Stimulated activated CD8-positive, alpha-beta memory T cell treated with anti-CD3 and anti-CD28 coated beads, Interleukin-4, amount 100 ng/mL, for 1 hour (primary cell): ENCODE measurements at places on chromosomes 7 and 10.

DNA sequence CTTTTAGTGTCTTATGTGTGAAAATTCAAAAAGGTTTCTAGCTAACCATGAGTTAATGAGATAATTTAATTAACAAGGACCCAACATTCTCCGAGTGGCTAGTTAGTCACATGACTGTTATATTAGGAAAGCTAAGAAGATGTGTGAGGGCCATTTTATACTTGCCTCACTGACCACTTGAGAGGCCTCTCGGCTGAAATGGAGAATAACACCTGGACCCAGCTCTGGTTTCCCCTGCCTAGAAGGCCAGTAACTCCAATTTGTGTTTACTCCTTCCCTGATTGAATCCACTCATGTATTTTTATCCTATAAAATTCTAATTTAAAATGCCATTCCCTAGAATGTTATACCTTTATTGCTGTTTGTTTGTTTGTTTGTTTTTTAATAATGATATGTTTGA lies 1091.2 kb downstream of the KCNMA1 start:
- no peak for DNase-seq

- DNase-seq, result no peak
Measured at GRCh38 chr7:44212018-44212417, 11.2 kb downstream of the YKT6 start.

DNA sequence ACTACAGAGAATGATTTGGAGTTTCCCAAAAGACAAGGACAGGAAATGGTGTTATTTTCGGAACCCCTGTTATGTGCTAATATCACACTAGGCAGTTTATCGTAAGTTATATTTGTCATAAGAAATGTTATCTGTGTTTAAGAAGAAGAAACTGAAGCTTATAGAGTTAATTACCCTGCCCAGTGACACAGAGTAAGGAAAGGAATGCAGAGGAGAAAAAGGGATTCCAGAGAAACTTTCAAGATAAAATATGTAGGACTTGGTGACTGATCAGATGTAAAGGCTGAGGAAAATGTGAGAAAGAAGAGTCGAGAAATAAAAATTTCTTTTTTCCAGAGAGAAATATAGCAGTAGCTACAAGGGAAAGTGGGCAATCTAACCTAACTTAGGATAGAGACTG lies 63.5 kb upstream of the ZNF746 start:
- no peak for DNase-seq

DNA sequence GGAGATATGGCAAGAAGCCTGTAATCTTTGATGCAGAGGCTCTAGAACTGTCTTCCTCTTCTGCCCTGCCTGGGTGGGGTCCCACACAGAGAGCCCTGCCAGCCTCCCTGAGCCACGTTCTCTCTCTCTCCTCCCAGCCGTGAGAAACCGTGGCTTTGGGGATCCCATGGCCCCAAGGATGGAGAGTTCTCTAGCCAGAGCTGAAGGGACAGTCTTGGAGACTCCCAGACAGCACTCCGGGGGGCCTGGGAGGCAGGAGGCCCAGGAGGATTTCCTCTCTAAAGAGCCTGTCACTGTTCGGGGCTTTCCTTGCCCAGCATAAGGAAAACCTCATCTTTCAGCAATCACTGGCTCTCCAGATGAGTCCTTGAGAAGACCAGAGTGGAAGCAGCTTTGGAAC lies 227.1 kb downstream of the ARHGAP12 start:
- DNase-seq, result no peak

DNA sequence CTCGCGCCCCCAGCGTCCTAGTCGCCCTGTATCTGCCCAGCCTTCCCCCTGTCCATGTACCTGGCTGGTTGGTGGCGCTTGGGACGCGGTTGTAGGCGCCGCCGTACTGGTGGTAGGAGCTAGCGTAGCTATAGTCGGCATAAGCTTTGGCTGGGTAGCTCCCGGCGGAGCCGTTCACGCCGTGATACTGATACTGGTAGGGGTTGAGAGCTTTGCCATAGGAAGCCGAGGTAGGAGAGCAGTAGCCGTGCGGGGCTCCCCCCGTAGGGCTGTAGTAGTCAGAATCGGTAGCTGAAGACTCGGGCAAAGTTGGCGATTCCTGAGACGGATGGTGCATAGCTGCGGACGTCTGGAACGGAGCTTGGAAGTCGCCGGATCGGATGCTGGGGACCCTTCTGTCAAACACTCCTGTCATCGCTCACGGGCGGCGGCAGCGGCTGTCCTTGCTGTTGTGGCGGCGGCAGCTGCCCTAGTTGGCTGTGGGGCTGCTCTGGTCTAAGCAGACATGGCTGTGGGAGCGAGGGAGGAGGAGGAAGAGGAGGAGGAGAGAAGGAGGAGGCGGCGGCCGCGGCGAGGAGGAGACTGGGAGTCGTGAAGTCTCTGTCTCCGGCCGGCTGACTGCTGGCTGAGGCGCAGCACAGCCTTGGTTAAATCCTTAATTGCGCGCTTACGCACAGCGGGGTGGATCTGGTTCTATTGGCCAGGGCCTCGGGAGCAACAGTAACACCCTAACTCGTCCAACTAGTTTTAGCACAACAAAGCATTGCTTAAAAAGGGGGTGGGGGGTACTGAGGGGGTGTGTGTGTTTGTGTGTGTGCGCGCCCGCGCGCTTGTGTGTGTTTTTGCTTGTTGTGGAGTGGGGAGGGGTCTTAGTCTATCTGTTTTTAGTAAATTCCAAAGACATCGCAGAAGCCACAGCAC lies at the start of gene DLX5:
DLX5 (minus strand) TSS at position 623 of the 921 bp plus-strand sequence; CDS start at position 415, 208 bp downstream.
- no peak for DNase-seq
